ENCODE measurements at places on chromosomes 1 and 21.

- no peak for DNase-seq
These were observed 107.7 kb downstream of the ITSN1 start for GRCh38 chr21:33750017-33750416.

- DNase-seq: no peak
These were observed 194.6 kb downstream of the ST6GALNAC3 start for GRCh38 chr1:76269155-76269554.

DNA sequence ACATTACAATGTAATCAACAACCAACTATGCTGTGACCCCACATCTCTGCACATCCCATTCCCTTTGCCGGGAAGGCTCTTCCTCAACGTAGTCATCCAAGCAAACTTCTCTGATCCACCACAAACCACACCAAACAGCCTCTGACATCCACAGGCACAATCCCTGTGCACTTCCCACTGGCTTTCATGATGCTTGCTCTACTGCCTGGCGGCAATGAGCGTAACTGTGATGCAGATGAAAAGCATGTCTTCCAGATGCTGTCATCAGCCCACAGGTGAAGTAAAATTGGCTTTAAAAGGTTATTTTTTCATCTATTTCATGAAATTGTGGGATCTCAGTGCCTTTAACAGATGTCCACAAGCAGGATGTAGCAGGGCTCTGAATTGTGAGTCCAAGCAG, 635.2 kb downstream of the SMYD3 start:
- no peak for DNase-seq

- DNase-seq: no peak
These were observed 36.6 kb upstream of the TMEM52 start for GRCh38 chr1:1955621-1956094.

DNA sequence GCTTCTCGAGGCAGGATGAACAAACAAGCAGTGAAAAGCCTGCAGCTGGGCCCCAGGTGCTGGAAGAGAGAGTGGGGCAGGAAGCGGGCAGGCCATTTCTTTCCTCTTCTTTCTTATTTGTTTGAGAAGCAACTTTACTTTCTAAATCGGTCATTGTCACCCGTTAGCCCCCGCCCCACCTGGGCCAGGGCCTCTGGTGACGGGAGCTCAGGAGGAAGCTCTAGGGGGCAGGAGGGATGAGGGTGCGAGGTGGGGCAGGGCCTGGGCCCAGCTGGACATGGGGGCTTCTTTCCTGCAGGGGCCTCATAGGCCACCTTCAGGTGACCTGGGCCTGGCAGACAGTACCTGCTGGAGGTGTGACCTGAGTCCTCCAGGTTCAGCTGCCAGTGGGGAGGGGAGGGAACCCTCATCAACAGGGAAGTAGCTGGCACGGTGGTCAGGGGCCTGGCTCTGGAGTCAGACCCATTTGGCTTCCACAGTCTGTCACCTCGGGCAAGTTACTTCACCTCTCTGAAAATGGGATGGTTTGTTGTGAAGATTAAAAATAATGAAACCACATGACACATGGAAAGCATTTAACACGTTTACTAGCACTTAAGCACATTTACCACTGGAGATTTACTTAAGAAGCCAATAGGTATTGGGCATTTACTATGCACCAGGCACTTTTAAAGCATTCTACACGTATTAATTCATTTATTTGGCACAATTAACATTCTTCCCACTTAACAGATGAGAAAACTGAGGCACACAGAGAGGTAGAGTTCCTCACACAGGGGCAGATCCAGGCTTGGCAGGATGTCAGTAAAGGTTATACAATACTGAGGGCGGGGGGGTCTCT, 54.1 kb upstream of the ID3 start:
- no peak for DNase-seq

- DNase-seq: no peak
These were observed at the start of gene BSND for GRCh38 chr1:54998677-54999076. Gene BSND (plus strand): TSS chr1:54998933. CDS start chr1:54999187, 254 bp downstream.

- DNase-seq: no peak
These were observed 196.5 kb upstream of the POU3F1 start for GRCh38 chr1:38243106-38243505.

GRCh38 chr1:239388578-239388977, 2.2 kb downstream of the CHRM3 start:
- no peak for DNase-seq

- DNase-seq: no peak
These were observed 721 bp downstream of the LRRIQ3 start for GRCh38 chr1:74197255-74197654.

DNA sequence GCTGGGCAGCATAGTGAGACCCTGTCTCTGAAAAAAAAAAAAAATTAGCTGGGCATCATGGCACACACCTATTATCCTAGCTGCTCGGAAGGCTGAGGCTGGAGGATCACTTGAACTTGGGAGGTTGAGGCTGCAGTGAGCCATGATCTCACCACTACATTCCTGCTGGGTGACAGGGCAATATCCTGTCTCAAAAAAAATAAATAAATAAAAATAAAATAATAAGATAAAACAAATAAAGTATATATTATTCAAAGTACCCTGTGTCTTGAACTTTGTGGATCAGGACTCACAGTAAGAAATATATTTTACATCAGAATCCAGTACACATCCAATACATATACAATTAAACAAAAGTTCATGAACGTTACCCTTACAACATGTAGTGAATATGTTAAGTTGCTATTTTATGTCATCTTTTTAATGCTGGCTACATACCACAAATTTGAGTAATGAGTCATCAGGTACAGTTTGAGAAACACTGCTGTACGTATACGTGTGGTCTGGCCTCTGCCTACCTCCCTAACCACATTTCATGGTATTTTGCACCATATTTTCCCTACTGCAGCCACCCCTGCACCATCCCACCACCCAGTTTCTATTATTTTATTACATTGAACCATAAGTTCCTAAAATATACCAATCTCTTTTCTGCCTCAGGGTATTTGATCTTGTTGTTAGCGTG, 4.4 kb downstream of the NME7 start:
- DNase-seq: no peak

DNA sequence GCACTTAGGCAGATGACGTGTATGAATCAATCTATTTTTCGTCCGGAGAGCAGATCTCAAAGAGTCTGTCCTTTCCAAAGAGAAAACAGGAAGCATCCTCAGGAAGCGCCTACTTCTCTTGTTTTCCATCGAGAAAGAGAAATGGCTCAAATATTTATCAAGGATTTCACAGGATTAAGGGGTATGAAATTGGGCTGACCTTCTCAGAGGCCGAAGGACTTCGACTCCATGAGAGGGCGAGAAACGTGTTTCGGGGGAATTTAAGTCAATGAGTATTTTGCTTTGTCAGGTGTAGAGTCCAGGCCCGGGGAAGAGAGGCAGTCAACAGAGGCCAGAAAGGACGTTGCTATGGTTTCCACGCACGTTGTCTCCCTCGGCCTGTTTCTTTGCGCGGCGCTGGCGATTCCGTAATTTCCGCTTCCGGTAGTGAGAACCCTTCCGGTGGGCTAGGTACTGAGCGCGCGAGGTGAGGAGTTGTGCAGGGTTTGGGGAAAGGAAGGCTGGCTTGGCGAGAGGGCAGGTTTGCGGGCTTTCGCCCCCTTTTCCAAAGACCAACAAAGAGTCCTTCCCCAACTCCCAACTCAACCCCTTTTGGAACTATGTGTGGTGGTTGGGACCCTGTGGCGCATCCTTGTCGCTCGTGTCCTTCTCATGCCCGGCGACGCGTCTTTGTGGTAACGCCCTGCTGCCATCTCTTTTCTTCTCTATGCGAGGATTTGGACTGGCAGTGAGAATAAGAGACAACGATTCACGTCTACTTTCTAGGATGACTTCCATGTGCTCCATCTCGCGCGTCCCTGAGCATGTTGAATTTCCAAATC, at the start of gene MRPS21:
Gene MRPS21 (plus strand): TSS at position 429 of the 821 bp plus-strand sequence. CDS start 506 bp downstream, outside the sequence.
- peak; percentile 94 for DNase-seq

DNA sequence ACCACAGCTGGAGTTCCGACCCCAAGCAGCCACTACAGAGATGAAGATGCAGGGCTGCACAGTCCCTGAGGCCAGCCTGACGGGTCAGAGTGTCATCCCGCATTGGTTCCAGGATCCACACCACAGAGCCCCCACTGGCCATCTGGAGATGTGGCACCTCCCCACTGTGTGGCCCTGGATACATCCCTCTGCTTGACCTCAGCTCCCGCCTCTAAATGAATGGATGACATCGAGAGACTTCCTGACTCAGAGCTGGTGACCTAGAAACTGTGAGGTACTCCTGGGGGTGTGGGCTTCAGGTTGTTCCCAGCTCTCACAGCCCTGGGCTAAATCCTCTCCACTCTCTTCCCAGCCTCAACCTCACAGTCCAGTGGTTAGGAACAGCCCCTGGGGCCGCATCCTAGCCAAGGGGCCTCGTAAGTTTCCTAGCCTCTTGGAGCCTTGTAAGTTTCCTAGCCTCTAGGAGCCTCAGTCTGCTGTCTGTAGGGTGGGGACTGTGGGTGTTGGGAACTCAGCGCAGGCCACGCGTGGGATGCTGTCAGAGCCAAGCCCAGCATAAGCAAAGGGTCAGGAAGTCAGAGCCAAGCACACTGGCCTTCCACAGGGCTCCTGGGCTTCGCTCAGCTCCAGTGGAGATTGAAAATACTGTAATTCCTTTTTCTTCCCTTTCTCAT, 87.5 kb upstream of the RUNX3 start:
- DNase-seq: no peak

DNA sequence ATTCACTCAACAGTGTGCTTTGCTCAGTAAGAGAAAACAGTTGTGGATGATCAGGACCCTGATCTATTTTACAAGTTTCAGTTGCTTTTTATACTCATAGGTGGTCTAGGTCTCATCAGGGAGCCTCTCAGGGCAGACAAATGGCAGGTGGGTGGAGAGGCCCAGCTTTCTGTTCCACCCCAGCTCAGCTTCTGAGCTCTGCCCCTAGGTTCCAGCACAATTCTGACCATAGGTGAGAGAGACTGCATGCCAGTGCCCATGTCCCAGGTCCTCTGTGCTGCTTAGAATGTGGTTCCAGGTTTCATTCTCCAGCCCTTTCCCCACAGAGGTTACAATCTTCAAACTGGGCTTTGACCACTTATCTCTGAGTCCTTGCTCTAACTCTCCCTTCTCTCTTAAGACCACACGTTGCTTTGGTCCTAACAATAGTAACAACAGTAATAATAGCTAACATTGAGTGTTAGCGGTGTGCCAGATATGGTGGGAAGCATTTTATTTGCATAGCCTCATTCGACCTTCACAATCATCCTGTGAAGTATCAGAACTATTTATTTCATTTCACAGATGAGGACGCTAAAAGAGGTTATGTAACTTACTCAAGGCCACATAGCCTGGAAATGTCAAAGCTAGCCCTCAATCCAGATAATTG, 19.6 kb upstream of the DUSP10 start:
- no peak for DNase-seq

GRCh38 chr1:77433934-77434333, 152.1 kb downstream of the AK5 start:
- DNase-seq: no peak

All from NCI-H1105 (cell line).